Fibroblast of lung (primary cell): ENCODE measurements at places on chromosomes 16 and 17.

DNA sequence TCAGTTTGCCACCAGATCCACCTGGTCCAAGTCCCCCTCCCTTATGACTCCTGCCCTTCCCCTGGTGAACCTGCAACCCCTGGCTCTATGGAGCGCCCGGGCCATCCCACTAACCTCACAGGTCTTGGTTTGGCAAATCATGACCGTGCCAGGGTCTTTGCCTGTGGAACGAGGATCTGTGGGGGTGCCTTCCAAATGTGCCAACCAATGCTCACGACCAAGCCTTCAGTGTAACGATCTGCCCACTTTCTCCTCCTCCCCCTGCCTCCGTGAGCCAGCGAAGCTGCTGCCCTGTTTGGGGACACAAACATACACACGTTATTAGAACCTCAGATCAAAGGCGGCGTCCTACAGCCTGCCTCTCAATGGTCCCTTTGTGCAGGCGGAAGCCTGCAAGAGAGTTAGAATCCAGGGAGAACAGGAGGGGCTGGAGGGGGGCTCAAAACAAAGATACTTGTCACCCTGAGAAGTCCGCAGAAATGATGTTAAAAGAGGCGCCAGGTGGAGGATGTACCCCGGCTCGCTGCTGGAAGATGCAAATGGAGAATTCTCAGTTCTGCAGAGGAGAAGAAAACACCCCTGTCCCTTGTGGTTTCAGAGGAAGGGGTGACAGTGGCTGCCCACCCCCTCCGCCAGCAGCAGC lies 9.0 kb upstream of the NKD1 start:
- no peak for DNase-seq

DNA sequence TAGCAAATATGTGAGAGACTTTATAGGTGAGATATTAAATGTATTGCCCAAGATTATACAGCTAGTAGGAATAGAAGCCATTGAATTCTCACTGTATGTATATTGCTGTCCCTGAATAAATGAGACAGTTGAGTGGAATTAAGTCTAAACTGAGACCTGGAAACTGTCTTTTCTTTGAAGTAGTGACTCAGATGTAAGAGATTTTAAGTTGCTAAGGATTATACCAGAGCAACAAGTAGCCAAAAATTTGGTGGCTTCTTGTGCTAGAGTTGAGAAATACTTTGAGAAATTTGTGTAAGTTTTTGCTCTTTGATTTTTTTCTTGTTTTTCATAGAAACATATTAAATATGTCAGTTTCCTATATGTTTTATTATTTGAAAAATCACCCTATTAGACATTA lies 58.7 kb downstream of the TANC2 start:
- DNase-seq, result peak; percentile 79

DNA sequence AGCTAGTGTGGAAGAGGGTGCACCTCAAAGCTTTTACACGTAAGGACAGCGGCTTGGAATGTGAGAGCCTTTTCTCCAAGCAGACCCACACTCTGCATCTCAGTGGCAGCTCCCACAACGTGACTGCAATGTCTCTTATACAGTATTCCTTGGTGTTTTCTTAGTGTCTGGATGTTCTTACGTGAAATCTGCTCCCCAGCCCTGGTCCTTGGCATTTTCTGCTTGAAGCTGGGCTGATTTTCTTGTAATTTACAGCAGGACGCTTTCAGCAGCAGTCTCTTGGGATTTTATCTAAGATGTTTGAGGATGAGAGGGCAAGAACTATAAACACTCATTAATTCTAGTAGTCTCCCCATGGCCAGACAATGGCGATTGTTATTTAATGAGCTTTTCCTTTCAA lies 12.1 kb upstream of the POLR3E start:
- no peak for DNase-seq

DNA sequence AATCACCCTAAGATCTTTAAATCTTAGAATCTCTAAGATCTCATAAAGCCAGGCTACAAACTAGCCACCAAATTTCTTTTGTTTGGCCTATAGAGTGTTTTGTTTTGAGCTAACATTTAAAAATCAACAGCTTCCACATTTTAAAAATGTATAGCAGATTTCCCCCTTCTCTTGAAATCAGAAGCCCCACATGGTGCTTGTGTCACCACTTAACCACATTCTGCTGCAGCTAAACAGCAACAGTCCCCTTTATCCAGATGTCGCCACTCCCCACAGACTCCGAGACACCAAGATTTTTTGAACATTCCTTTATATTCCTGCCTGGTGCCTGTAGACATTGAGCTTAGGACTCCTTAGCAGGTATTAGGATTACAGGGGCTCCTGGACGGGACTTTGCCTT lies 16.0 kb downstream of the GUCY2D start:
- no peak for DNase-seq

DNA sequence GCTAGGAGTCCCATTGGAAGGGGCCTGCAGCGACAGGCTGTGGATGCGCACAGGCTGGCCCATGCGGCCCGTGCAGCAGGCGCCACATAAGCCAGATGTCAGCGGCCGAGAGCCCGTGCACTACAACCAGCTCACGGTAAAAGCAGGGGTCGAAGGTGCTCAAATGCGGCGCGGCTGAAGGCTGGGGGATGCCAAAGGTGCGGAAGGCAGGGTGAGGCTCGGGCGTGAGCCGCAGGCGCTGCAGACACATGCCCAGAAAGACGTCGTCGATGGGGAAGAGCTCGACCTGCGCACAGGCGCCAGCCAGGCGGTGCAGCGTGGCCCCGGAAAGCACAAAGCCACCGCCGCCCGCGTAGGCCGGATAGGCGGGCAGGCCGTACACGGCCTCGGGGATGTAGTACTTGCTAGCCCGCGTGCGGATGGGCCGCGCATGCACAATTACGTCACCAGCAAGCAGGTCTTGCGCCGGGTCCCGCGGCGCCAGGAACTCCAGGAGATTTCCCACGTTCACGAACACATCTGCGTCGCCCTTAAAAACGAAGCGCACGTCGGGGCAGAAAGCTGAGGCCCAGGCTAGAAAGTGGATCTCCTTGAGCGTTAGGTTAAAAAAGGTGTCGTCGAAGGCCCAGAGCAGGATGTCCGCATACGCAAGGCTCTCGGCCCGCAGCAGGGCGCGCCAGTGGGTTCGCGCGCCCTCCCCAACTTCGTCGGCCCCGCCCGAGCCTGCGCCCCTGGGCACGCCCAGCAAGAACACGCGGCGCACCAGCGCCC lies 1.3 kb downstream of the B3GNT9 start:
- no peak for DNase-seq
